ENCODE measurements at places on chromosomes 2 and 18. TPM values are rescaled to one million over a fixed set of nuclear protein-coding genes. Genes with fewer than 3 reads are reported as not detected.

DNA sequence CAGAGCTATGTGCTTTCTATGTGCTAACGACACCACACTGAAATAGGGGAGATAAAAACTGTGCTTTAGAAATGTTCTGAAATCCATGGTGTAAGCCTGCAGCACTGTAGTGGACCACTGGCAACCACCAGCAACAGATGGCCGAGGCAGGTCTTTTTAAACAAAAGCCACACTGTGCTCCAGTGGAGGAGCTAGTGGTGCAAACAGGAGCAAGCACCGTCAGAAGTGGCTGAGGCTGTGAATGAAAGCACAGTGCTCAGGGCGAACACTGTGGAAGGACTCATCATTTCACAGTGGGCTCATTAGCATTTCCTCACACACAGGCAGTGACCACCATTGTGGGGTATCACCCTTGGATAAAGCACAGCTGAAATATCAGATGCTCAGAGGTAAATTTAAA, 22.9 kb upstream of the MTX2 start:
- H3K27ac ChIP-seq = no peak overlapping the region
- no peak overlapping the region for H3K4me3 ChIP-seq
- peaks cover 28% of the 10 kb centered on the region for H3K27me3 ChIP-seq

GRCh38 chr2:48248251-48248933, 281.6 kb upstream of the STON1 start:
- no peak for DNase-seq
- H3K27me3 ChIP-seq = no peaks in the 10 kb centered on the region
- H3K36me3 ChIP-seq = no peaks in the 10 kb centered on the region
- H3K27ac ChIP-seq = peak overlapping the region; percentile 76
- H3K4me3 ChIP-seq = no peak overlapping the region

- H3K36me3 ChIP-seq = no peaks in the 10 kb centered on the region
- no peak overlapping the region for H3K4me3 ChIP-seq
- no peak for DNase-seq
- no peaks in the 10 kb centered on the region for H3K4me1 ChIP-seq
- no peaks in the 10 kb centered on the region for H3K27me3 ChIP-seq
Observed at GRCh38 chr2:125658583-125658982, 997.4 kb upstream of the GYPC start.

SCN1A gene
- not detected for total RNA-seq
